Epithelial cell of proximal tubule (primary cell): ENCODE measurements at places on chromosomes 13 and 19. TPM values are rescaled to one million over a fixed set of nuclear protein-coding genes. Genes with fewer than 3 reads are reported as not detected.

The CEACAM16 gene
- total RNA-seq = not detected in 2 replicates

The PRDX2 gene
- total RNA-seq = 463 and 571 TPM in 2 replicates

The HSH2D gene
- total RNA-seq = 0.92 and 1.8 TPM in 2 replicates

The PSG2 gene
- total RNA-seq = not detected in 2 replicates

DNA sequence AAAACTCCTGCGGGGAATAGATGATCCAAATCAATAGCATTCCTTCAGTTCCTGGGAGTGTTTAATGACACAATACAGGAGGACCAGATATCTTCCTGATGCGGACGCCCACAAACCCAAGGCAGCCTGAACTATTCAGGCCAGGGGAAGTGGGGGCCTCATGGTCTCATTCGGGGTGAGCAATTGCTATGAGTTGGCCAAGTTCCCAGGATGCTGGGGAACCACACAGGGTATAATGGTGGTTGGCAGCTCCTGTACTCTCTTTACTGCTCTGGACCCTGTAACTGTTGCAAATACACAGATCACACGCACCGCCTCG is 401.2 kb downstream of the IRS2 start:
- DNase-seq = no peak

GRCh38 chr13:48161530-48162179 is 66.8 kb upstream of the MED4 start:
- DNase-seq = no peak

- DNase-seq = no peak
Observed at GRCh38 chr13:72204291-72204690, 337.3 kb upstream of the DACH1 start.

DNA sequence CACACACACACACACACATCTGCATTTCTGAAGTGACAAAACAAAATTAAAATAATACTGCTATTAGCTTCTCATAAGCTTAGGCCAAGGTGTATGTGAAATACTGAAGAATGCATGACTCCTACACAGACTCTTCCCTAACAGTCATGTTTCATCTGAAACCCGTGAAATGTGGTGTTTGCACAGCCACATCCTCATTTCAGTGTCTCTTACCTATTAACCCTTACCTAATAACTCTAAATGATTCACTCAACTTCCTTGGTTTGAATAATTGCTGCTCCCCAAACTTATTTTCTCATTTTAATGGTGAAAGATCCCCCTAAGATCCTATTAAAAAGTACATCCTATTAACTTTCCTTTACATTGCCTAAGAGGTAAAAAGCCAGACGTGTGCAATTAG is 117.6 kb downstream of the MIPEP start:
- no peak for DNase-seq

GRCh38 chr13:37601648-37602440 is 3.3 kb upstream of the POSTN start:
- no peak for DNase-seq

DNA sequence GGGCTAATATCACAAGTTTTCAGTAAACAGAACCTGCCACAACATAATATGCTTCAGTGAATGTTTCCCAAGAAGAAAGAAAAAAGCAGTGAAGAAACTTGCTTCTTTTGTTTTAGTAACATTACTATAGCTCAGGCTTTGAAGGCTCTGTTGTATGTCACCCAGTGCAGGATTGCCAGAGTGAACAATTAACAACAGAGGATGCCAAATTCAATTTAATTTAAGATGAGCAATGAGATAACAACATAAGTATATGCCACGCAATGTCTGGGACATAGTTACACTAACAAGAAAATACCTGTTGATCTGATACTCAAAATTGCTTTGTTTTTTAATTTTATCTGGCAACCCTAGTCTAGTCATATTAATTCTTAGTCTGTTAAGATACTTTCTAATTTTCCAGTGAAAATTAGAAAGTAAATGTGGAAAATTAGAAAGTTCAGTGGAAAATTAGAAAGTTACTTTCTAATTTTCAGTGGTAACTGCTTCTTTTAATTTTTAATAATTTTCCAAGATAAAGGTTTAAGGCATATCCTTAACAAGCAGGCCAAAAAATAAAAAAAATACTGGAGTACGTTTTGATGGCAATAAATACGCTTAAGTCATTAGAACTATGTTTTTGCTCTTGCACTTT is 336.3 kb downstream of the SLITRK6 start:
- DNase-seq = no peak

DNA sequence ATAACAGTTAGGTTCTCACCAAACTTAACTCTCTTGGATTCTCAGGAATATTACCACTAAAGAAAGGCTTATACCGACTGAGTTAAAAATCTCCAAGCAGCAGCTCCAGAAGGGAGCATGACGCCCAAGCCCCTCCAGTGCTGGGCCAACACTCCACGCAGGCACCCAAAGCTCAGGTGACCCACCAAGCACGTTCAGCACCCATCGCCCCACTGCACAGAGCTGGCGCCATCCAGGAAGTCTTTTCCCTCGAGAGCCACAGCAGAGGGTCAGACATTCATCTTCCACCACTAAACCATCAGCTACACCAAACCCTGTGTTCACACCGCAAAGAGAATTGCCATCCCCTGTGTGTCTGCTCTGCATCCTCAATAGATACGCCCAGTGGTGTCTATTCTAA is 65.7 kb downstream of the SOX1 start:
- DNase-seq = no peak

- DNase-seq = no peak
Observed at GRCh38 chr13:41085961-41086585, 24.8 kb downstream of the WBP4 start.

DNA sequence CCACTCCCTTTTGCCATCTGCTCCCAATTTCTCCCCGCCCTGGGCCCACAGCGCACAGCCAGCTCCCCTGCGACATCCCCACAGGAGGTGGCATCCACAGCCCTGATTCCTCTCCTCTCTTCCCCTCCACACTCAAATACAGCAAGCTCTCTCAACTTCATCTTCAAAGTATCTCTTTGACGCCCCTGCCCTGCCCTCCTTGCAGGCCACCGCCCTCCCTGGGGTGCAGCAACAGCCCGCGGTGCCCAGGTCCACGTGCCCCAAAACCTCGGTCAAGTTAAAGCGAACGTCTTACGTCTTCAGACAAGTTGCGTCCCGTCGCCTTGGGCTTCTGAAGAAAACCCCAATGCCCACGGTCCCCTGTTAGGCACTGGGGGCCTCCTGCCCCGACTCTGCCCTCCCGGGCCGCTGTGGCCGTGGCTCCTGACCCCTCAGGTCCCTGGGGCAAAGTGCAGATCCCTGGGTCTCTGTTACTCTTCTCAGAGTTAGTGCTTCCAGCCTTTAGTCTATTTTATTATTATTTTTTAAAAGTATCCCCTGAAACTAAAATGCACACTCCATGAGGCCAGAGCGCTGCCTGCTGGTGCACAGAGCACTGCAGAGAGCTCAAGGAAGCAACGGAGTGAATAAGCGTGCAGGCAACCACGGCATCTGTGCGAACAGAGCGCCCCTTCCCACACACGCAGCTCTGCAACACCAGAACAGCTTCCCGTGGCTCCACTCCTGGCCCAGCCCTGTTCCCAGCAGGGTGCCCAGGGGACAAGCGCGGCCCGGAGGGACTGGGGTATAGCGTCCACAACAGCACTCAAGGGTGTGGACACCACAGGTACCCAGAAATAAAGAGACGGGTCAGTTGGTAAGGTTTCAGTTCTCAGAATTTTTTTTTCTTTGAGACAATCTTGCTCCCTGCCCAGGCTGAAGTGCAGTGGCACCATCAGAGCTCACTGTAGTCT is 26.4 kb downstream of the IL17D start:
- no peak for DNase-seq

DNA sequence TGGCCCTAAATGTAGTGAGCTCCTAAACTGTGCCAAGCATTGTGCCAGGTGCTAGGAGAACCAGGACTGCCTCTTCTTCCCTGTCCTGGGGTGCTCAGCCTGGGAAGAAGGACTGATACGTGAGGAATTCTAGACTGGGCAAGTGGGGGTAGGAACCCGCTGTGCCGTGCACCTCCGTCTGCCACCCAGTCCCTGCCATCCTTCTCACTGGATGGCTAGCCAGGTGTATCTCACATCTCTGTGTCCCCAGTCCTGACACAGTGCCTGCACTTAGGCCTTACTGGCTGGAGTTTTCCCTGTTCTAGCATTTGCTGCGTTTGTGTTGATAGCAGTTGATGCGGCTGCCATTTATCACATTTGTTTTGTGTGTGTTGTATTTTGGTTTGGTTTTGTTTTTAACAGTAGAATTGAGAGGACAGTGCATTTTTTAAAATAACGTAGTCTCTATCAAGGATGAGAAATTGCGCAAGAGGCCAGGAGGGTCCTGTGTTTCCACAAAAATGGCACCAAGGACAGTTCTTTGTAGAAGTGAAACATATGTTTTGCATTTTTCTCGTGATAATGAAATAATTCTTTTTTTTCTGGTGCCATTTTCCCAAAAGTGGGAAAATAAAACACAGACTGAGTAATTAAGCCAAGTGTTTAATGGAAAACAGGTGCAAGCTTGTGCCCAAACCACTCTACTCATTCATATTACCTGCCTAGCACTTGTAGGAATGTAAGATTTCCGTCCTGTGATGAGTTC is 4.7 kb upstream of the GPR183 start:
- no peak for DNase-seq

- DNase-seq = no peak
Observed at GRCh38 chr19:47514151-47514868, 553 bp downstream of the NAPA start.

GRCh38 chr13:38908574-38908973 is 82.1 kb downstream of the STOML3 start:
- DNase-seq = no peak

DNA sequence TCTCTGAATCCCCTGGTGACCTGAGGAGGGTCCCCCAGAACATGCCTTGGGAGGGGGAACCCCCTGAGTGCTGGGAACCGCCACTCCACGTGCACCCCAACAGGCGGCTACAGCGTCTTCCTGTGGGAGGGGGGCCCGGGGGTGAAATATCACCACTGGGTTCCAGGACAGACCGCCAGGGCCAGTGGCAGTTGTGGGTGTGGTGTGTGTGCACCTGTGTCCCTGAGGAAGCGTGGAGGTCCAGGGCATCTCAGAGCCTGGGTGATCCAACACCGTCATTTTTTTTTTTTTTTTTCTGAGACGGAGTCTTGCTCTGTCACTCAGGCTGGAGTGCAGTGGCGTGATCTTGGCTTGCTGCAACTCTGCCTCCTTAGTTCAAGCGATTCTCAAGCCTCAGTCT is 4.2 kb downstream of the ADGRE5 start:
- no peak for DNase-seq

GRCh38 chr19:10227026-10227971 is 3.8 kb downstream of the S1PR2 start:
- DNase-seq = no peak

- DNase-seq = no peak
Observed at GRCh38 chr13:80962855-80963254, 621.9 kb upstream of the SPRY2 start.
